KG1 (cell line): ENCODE measurements at places on chromosomes 1 and 21.
A peak's percentile ranks its signal among the peaks of the same experiment; 100 is the strongest.

- DNase-seq = no peak
Observed at GRCh38 chr1:81756872-81757271, 43.9 kb upstream of the ADGRL2 start.

DNA sequence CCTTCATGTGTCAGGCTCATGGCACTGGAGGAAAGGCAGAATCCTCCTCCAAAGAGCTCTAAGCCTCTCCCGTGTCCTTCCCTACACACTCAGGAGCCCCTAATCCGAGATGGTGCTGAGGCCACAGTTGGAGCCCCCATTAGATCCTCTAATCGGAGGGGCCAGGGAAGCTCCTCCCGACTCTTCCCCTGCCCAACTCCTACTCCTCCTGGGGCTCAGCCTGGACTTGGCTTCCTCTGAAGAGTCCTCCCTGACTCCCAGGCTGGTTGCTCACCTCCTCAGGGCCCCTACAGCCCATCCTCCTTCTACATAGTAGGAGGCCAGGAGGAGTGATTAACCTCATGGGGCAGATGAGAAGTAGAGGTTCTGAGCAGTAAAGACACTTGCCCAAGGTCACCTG lies 21.3 kb upstream of the CDCP2 start:
- no peak for DNase-seq

- DNase-seq = no peak
Observed at GRCh38 chr1:185701650-185702049, 32.5 kb upstream of the HMCN1 start.

- DNase-seq = no peak
Observed at GRCh38 chr1:84271441-84272151, 29.9 kb upstream of the SAMD13 start.

DNA sequence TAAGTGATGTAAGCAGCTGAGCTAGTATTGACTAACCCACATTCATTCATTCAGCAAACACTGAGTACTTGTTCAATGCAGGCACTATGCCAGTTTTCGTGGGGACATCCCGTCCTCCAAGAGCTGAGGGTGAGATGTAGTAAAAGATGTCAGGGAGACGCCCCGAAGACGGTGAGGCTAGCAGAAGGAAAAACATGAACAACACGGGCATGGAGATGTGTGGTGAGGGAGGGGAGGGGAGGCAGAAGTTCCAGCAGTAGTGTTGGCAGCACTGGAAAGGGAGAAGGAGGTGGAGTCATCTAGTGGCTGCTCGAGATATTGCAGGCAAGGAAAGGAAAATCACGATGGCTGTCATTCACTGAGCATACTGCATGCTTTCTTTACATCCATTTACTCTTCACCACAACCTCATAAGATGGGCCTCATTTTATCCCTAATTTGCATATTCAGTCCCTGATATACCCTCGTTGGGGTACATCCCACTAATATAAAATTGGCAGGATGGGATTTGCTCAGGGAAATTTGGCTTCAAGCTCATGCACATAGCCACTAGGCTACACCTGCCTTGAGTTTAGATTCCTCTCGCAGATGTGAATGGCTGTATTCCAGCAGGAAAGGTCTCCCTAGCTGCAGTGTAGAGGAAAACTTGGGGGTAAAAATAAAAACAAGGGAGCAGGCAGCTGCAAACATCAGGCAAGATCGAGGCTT lies 14.5 kb downstream of the PDZK1IP1 start:
- DNase-seq = no peak

- no peak for DNase-seq
Observed at GRCh38 chr1:179969962-179970361, 15.4 kb downstream of the CEP350 start.

DNA sequence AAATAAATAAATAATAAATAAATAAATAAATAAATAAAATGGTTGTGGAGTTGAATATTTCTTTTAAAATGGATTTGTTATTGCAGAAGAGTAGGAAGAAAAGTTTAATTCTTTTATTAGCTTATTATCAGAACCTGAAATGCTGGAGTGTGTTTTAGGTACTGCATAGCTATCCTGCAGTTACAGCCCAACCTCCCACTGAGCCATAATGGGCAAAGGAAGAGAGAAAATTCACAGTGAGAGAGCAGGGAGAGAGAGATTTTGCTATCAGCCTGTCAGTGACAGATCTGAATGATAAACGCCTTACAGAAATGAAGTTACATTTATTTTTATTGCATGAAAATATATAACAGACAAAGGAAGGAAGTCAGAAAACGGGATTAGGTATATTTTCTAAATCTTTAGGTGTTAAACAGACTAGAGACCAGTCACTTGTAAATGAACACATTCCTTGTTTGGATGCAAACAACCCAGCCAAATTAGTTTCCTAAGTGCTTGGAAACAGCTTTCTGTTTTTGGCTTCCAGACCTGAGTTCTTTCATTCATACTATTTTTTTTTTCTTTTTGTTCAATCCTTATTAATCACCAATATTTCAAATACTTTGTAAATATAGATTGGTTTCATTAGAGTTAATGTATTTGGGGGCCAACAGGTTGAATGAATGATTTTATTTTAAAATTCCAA lies 425.3 kb downstream of the USP25 start:
- DNase-seq = no peak

- no peak for DNase-seq
Observed at GRCh38 chr1:92709738-92710137, 75.2 kb downstream of the EVI5 start.

GRCh38 chr21:39441502-39442475 lies 3.8 kb downstream of the LCA5L start:
- peak; percentile 9 for DNase-seq

DNA sequence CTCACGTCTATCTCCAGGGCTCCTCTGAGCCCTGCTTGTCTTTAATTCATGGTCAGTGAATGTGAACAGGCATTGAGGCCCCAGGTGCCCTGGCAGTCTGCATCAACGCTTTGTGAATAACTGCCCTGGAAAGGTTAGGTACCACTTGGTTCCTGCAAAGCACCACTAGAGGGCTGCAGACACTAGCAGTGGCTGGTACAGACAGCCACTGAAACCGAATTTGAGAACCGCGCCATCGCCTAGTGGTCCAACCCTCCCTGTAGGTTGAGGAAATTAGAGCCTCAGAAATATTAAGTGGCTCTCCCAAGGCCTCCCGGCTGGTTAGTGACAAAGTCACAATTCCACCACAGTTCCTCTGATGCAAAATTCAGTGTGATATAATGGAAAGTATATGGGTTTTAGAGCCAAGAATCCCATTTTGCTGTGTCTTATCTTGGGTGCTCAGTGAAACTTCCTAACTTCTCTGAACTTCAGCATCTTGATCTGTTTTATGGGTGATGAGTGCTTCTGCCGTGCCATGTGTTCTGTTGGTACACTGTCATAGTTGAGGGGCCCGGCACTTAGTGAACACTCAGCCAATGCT lies 46.2 kb upstream of the BCL9 start:
- DNase-seq = peak; percentile 15

- DNase-seq = no peak
Observed at GRCh38 chr21:29403301-29403700, 104.6 kb downstream of the BACH1 start.

DNA sequence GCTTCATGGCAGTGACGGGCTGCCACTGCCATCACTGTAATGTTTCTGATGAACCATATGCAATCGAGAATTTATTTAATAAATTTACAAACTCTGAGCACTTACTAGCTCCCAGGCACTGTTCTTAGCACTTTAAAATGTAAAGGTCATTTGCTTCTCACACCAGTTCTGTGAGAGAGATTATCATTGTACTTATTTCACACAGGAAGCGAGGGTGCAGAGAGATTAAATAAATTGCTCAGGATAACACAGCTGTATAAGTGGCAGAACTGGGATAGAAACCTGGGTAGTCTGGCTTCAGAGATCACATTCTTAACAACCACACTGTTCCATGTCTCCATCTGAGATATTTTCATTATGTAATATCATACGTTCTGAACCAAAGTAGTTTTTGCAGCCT lies 119.9 kb downstream of the MAST2 start:
- no peak for DNase-seq

DNA sequence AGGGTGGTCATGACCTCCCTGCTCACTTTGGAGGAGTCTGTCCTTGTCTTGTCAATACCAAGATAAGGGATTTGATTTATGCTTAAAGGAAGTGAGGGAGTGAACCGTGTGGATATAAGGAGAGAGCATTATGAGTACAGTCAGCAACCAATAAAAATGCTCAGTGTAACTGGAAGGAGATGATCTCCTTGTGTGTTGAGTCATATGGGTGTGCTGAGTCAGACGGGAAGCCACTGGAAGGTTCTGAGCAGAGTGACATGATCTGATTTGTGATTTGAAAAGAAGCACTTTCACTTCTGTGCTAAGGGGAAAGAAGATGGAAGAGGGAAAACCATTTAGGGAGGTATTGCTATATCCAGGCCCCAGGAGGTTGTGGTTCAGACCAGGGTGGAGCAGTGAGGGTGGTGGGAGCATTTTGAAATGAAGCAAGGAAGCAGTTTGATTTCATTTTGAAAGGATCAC lies 2.5 kb upstream of the BCL10 start:
- no peak for DNase-seq

- DNase-seq = no peak
Observed at GRCh38 chr1:205810448-205811157, 2.4 kb downstream of the SLC41A1 start.

GRCh38 chr1:85372683-85373377 lies 92.1 kb downstream of the DDAH1 start:
- DNase-seq = no peak

GRCh38 chr1:18721776-18722175 lies 91.1 kb downstream of the PAX7 start:
- no peak for DNase-seq

GRCh38 chr1:202268032-202268431 lies 73.7 kb downstream of the UBE2T start:
- DNase-seq = no peak

GRCh38 chr21:42311816-42312625 lies 3.2 kb downstream of the TFF3 start:
- DNase-seq = no peak

- DNase-seq = no peak
Observed at GRCh38 chr1:58513956-58514355, 32.6 kb downstream of the OMA1 start.

DNA sequence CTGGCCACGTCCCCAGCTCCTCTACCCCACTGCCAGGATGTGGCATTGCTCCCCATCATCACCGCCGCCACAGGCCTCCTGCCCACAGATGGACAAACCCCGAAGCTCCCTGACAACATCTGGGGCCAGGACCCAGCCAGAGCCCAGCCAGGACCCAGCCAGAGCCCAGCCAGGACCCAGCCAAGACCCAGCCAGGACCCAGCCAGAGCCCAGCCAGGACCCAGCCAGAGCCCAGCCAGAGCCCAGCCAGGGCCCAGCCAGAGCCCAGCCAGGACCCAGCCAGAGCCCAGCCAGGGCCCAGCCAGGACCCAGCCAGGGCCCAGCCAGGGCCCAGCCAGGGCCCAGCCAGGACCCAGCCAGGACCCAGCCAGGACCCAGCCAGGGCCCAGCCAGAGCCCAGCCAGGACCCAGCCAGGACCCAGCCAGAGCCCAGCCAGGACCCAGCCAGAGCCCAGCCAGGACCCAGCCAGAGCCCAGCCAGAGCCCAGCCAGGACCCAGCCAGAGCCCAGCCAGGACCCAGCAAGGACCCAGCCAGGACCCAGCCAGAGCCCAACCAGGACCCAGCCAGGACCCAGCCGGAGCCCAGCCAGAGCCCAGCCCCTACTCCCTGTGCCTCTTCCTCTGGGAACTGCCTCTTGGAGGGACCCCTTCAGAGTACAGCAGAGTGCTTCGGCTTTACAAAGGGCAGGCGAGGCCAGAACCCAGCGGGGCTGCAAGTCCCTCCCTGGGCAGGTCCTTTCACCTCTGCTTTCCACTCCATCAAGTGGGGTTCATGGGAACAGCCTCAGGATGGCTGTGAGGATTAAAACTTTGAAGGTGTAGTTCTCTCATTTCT lies 43.7 kb downstream of the DISP3 start:
- no peak for DNase-seq

DNA sequence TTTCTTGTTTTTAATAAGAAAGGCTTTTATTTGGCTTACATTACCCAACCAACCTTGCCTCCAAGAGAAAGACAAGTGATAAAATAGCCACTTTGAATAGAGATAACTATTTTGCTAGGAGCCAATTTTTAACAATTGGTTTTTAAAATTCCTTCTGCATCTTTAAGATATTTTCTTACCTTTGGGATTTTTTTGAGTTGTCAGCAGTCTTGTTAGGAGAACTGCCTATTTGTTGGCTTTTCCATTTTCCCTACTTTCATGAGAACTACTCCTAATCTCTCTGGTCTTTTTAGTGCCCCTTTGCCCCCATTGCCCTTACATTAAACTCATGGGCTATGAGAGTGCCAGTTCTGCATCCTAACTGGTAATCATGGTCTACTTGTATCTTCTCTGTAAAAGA lies 38.1 kb upstream of the EPS15 start:
- no peak for DNase-seq

DNA sequence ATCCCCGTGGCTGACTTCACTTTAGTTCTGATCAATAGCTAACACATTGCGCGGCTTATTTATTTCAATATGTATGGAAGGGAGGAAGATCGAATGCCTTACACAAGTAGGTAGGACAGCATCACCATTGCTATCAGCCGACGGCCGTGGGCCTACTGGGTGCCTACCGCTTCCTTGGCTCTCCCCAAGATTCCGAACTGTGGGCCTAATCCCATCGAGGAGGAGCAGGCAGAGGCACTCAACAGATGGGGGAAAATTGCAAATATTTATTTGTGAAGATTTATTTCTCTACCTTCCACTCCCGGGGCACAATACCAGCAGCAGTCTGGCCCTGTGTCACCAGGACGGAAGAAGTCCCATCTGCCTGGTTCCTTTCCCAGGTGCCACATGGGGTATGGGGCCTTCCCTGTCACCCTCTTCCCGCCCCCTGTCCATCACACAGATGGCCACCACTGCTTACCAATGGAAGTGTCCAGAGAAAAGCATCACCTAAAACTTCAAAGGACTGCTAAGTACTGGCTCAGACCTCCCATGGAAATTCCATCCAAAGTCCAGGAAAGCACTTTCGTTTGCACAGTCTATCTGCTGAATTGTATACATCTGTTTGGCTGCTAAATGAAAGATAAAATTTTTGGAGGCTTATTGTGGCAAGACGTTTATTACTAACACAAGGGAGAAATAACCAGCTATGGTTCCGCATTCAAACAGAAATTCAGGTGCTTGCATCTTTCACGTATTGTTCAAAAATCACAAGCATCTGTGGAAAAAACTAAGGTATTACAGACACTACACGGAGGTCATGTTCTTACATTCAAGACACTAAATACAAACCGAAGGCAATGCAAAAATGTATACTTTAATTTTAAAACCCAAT lies 11.8 kb downstream of the AGT start:
- DNase-seq = no peak

DNA sequence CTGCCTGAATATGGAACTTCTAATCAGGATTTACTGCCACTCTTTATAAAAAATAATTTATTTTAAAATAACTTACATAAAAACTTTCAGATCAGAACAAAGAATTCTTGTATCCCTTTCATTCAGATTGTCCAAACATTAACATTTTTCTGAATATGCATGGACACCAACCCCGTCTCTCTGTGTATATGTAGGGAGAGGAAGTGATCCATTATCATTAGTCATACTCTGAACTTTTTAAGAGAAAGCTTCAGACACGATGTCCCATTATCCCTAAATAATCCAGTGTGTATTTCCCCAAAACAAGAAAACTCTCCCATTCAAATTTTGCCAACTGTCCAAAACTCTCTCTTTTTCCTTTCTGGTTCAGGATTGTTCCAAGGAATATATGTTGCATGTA lies 122.3 kb upstream of the CXADR start:
- DNase-seq = no peak

- no peak for DNase-seq
Observed at GRCh38 chr1:95311014-95311413, 77.0 kb downstream of the RWDD3 start.

- no peak for DNase-seq
Observed at GRCh38 chr1:37931102-37931360, 15.8 kb downstream of the INPP5B start.

- no peak for DNase-seq
Observed at GRCh38 chr1:3070309-3070643, 1.3 kb downstream of the PRDM16 start.
